ENCODE measurements at places on chromosomes 3 and 15. TPM values are rescaled to one million over a fixed set of nuclear protein-coding genes. Genes with fewer than 3 reads are reported as not detected.

DNA sequence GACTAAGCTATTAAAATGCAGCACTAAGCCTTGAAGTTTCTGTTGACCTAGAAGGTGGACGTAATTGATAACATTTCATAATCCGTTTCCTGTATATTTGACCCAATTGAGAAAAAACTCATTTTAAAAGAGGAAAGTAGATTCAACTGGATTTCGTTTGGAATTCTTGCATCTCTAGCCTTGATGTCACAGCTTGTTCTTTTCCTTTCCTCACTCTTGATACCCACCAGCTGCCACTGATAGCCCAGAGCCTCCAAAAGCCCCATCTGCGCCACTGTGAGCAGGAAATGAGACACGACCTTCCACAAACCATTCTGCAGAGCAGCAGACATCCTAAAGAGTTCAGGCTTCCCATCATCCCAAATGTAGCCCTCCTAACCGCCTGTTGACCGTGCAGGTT is 61.8 kb downstream of the FOXB1 start:
- no peak overlapping the region for H3K27ac ChIP-seq
- no peaks in the 10 kb centered on the region for H3K27me3 ChIP-seq
- no peak for DNase-seq
- no peaks in the 10 kb centered on the region for H3K36me3 ChIP-seq

The GOLGA8K gene
- 0.24 TPM for total RNA-seq

The CHL1 gene
- 7.5 TPM for total RNA-seq

DNA sequence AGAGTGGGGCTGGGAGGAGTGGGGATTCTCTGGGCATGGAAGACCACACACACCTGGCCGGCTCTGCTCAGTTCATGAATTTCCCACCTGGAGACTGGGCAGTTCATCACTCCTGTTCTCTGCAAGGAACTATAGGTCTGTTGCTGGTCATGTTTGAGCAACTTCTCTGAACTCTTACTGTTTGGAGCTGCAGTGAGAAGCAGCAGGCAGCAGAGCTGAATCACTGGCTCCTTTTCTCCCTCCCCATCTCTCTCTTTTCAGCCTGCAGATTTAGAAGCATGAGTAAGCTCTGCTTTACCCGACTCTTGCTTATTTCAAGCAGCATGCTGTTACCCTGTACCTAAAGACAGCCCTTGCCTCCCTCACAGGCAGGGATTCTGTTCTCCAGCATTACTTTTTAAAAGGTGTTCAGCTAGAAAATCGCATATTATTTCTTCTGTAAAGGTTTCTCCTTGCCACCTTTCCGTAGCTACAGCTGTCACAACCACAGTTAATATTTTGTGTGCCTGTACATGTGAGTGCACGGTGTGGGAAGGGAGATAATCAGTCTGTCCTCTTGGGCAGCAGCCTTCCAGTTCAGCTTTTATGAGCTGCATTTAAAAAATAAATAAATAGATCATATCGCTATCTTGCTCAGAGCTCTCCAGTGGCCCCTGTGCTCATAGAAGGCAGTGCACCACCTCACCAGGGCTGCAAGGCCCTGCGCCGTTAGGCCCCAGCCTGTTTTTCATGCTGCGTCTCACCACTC is 131.6 kb downstream of the CHCHD6 start:
- H3K36me3 ChIP-seq, result no peaks in the 10 kb centered on the region
- no peaks in the 10 kb centered on the region for H3K27me3 ChIP-seq
- no peak overlapping the region for H3K4me3 ChIP-seq
- no peak overlapping the region for H3K27ac ChIP-seq

DNA sequence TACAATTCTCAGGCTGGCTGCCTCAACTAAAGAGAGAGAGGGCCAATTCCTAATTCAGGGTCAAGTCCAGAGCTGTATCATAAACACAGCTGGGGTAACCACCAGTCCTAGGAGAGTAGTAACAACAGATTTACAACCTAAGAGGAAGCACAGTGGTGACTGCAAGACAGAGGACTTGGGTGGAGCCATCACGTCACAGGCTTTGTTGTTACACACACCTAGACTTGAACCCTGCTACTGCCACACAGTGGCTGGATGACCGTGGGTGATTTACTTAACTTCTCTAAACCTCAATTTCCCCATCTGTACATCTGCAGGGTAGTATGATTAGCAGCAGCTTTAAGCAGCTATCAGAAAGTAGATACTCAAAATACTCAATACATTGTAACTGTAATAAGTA is 78.6 kb downstream of the MYLK start:
- H3K4me3 ChIP-seq, result no peak overlapping the region
- peaks cover 6% of the 10 kb centered on the region for H3K4me1 ChIP-seq
- no peaks in the 10 kb centered on the region for H3K27me3 ChIP-seq
- no peaks in the 10 kb centered on the region for H3K36me3 ChIP-seq

All from colonic mucosa (tissue), 4 donors.